HS-5 (cell line): ENCODE measurements at places on chromosomes 11 and 22.

- DNase-seq = no peak
Observed at GRCh38 chr11:31689559-31689958, 121.6 kb downstream of the PAX6 start.

DNA sequence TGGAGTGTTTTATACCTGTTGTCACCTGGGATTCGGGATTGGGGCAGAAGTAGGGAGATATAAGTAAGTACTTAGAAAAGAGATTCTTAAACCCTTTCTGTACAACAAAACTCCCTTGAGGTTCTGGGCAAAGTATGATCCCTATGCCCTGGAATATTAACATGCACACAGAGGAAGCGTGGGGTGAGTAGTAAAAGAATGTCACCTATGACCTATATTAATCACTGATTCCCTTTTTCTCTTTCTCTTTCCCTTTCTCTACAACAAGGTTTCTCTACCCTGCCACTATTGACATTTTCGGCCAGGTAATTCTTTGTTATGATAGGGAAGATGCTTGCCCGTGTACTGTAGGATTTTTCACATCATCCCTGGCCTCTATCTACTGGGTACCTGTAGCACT is 209.7 kb upstream of the PLET1 start:
- DNase-seq = no peak

- DNase-seq = no peak
Observed at GRCh38 chr11:61908730-61909316, 8.5 kb downstream of the RAB3IL1 start.

DNA sequence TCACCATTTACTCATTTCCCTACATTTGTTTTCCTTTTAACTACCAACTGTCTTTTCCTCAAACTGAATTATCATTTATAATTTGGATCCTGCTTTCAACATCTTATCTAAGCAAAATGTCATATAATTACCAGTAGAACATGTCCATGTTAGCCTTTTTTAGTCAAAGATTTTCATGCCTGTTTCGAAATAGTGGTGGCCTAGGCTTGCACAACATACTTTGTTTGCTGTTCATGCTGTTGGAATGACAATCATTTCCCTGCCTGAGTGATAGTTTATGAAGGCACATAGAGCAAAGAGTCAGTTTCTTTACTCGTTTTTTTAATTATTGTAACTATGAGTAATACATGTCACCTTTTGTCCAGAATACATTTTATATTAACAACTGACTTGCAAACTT is 144.3 kb upstream of the ANO3 start:
- DNase-seq = peak; percentile 79

DNA sequence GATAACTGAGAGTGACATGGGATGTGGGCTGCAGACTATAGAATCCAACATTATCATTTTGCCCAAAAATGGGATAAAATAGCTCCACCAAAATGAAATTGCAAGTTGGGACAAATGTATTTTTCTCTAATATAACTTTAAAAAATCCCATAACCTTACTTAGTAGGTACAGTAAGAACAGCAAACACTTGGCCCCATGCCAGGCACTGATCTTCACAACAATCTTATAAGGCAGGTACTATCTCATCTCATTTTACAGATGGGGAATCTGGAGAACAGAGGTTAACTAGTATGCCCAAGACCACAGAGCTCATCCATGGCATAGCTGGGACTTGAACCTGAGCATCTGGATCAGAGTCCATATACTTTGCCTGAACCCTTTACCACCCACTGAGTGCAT is 13.5 kb upstream of the ARHGEF17 start:
- DNase-seq = no peak

GRCh38 chr11:120558744-120559431 is 47.3 kb downstream of the GRIK4 start:
- no peak for DNase-seq

DNA sequence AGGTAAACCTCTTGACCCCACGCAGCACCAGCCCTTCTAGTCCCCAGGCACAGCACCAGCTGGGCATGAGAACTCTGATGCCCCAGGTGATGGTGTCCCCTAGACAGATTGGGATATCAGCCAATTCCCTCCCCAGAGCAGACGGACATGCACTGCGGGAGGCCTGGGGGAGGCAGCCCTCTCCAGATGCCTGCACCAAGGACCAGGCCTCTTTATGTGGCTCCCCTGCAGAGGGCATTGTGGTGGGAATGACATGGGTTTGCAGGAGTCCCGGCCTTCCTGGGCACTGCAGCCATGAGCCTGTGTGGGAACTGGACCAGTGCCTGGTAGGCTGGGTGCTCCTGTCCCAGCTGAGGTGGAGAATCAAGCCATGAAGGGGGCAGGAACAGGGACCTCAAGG is 25.9 kb downstream of the PPM1F start:
- no peak for DNase-seq

DNA sequence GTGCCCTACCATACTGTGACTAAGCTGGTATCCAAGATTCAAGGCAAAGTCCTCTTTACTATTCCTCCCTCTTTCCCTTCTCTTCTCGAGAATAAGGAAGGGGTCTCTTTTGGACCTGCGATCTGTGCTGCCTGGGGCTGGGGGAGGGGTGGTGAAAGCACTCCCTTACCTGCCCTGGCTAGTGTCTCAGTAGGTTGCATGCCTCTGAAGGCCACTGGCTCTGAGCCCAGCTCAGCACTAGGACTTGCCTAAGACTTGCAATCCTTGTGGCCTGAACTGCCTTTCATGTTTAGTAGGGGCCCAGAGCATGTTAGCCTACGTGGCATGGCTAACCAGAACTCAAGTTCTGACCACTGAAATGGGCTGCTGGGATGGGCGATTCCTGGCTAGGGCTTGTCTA is 13.0 kb upstream of the REXO2 start:
- DNase-seq = no peak

DNA sequence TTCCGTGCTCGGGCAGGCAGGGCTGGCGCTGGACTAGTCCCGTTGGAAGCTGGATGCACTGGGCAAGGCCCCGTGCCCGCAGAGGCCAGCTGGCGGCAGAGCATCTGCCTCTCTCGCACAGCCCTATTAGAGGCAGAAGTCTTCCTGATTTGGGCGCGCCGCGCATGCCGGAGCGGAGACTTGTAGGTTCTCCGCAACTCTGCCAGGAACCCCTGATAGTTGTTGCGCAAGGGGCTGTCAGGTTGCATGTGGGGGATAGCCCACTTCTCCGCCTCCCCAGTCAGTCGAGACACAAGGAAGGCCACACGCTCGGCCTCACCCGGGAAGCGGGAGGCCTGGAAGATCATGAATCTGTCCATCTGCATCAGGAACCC is 1.2 kb downstream of the RTL6 start:
- DNase-seq = no peak

GRCh38 chr11:94563176-94563847 is 3.9 kb upstream of the PIWIL4 start:
- peak; percentile 53 for DNase-seq

DNA sequence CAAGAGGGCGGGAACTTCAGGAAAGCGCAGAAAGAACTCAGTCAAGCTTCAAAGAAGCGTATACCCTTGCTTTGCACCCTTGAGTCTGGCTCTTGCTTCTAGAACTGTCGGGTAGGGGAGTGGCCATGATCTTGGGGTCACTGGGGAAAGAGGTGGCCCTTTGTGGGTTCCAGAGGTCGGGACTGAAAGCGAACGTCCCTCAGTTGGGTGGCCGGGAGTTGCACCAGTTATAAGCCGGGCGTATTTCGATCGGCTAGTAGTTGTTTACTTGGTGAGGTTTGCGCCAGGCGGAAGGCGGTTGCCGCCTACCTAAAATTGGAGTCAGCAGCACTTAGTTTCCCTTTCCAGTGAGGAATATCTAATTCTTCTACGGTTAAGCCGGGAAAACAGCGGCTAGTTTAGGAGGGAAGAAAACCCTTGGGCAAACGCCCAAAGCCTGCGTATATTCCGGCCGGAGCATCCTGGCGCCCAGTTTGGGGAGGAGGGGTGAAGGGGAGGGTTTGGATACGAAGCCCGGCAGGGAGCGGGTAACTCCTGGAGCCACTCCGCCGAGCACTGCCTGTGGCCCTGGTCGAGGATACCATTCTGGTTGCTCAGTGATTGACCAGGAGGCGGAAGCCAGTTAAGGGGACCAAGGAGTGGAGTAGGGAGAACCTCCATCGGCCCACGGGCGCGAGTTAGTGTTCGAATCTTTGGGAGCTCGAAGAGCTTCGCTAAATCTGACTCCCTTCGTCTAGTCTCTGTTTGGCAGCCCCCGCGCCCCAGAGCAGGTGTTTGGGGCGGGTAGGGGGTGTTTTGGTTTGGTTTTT is 807 bp upstream of the WT1 start:
- DNase-seq = no peak

DNA sequence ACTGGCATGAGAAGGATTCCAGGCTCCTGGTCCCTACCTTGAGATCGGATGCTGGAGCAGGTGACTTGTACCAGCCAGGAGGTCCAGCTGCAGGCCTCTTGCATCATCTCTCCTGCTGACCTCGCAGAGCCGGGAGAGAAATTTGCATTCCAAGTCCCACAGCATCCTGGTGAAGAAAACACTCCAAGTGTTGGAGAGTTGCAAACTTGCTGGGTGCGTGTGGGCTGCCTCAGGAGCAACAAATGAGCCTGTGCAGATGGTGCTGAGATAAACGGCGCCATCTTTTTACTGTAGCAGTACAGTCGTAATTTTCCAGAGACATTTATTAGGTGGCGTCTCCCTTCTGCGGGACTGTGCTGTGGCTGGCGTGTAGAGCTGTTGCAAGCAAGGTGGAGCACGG is 32.1 kb upstream of the ZBTB16 start:
- no peak for DNase-seq

DNA sequence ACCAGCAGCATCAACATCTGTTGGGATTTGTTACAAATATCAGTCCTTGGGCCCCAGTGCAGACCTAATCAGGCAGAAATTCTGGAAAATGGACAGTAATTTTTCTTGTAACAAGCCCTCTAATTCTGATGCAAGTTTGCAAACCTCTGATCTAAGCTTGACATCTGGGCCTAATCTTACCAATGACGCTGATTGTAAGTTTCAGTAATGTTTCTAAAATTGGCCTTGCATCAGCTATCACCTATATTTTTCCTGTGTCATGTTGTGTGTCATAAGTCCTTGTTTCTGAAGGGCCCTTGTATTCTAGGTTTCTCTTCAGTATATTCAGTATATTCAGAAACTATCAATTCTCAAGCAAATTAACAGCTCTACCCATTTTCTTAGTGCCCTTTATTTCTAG is 36.4 kb downstream of the ZNF215 start:
- no peak for DNase-seq

DNA sequence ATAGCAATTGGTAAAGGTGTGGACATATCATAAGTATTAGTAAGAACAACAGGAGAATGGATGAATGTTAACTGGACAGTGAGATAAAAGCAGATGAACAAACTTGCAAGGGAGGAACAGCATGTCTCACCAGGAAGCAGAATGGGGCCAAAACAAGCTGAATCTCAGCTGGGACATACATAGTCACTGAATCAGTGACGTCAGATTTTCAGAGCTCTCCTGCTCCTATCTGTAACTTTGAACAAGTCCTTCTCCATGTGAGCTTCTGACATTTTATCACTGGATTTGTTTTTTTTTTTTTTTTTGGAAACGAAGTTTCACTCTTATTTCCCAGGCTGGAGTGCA is 118.7 kb downstream of the BBOX1 start:
- no peak for DNase-seq

DNA sequence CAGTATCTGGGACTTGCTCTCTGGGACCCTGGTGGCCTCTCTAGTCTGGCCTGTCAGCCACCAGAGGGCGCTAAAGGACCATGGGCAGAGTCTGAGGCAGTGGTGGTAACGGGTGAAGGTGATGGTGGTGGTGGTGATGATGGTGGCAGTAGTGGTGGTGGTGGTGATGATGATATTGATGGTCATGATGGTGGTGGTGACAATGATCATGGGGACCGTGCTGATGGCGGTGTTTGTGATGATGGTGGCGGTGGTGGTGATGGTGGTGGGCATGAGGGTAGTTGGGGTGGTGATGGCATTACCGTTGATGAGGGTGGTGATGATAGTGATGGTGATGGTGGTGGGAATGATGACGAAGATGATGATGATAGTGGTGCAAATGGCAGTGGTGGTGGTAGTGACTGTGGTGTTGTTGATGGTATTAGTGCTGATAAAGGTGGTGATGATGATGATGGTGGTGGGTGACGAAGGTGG is 16.0 kb downstream of the TRPM5 start:
- DNase-seq = no peak

- no peak for DNase-seq
Observed at GRCh38 chr11:44192462-44193100, 97.1 kb downstream of the EXT2 start.

DNA sequence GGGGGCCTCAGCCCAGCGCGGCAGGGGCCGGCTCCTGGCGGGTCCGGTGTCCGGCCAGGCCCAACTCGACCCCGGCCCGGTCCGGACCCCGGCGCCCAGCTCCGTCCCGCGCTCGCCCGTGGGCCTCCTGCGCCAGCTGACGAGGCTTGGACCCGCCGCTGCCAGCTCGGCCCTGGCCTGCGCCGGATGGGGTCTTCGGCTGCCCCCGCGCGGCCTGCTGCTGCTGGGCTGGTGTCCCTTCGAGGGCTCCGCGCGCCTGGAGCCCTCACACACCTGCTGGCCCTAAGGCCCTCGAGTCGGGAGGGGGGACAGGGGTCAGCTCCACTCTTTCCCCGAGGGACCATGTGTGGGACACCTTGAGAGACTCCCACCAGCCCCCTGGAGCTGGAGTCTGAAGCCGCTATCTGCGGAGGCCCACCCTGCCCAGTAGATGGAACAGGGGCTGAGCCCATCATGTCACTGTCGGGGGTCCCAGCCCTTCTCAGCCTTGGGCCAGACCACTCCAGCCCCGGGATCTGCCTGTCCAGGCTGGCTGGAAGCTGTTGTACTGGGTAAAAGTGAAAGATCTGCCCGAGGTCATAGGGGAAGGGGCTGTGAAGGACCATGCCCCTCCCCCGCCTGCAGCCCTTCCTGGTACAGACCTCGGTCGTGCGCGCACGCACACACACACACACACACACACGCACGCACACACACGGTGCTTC is 768 bp upstream of the CDKN1C start:
- DNase-seq = no peak

DNA sequence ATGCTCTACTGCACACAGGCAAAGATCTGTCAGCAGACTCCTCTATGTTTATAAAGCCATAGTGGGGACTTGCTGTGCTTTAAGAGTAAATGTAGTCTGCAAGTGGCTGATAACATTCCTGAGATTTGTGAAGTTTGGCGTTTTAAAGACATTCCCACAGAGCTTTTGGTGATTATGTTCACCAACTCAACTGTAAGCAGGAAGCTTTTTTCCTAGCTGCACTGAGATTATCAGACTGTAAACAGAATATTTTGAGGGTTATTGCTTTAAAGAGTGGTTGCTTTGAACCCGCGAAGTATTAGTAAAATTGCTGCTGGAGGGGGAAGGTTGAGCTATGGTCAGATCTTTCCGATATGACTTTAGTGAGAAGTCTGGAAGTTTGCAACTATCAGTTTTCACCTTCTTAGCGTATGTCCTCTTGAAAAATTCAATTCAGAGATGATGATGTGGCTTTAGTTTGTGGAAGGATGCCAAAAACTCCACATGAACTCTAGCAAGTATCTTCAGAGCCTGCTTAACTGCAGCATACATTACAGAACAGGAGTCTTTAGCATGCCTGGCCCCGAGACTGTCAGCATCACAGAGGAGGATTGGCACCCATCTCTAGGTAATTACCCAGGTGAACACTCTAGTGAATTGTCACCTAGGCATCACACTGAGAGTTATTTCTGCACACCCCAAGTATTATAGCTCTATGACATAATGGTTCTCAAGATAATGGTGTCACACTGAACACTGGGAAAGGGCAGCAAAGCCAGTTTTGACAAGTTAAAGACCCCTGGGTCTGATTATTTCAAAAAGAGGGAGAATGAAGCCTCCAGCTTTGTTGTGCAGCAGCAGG is 89.9 kb downstream of the MTNR1B start:
- no peak for DNase-seq

- DNase-seq = no peak
Observed at GRCh38 chr11:9858218-9858617, 194.3 kb downstream of the SWAP70 start.
